NCI-H2081 treated with DMSO at 0.1 percent for 48 hours (cell line): ENCODE measurements at places on chromosomes 2 and 18.

DNA sequence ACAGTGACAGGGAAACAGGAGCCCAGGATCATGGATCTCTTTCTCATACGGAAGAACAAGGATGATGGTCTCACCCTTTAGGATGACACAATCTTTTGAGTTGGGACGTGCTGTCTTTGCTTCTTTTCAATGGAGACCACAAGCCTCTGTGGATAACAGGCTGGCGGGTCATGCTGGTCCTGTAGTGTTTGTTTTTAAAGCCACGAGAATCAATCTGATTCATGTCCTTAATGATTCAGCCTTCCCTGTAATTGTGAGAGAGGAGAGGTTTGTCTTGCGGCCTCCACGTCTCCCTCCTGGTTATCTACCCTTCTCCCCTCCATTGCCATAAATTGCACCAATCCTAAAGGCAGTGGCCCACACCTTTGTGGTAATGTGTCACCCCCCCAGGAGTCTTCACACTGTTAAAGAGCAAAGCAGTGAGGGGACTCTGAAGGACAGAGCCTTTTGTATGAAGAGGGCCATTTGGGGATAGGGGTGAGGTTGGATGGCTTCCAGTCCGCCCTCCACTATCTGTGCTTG, 87.7 kb upstream of the TGFA start:
- DNase-seq: no peak

- DNase-seq: no peak
Measured at GRCh38 chr2:130834091-130834930, 2.4 kb upstream of the ARHGEF4 start.

DNA sequence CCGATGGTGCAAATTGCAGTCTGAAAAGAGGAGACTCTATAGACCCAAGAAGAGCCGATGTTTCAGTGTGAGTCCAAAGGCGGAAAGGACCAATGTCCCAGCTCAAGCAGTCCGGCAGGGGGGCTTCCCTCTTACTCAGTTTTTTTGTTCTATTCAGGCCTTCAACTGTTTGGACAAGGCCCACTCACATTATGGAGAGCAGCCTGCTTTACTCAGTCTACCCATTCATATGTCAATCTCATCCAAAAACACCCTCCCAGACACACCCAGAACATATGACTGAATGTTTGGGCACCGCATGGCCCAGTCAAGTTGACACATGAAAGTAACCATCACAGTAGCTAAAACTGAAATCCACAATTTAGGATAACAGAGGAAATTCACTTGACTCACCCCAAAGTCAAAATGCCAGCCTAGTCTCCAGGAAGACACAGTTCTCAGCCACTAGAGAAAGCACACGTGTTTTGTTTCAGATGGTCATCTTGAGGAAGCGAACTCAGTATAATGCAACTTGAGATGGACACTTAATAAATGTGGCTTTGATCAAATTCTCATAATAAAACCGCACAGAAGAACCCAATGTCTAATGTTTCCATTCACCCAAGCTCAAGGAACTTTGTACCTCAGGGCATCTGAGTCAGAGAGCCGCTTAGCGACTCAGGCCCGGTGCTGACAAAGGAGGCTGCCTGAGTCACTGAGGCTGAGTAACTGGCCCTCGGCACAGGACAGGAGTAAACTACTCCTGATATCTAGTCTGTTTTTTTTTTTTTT, 2.4 kb downstream of the FHL2 start:
- no peak for DNase-seq

- no peak for DNase-seq
Measured at GRCh38 chr2:210756855-210757254, 200.5 kb downstream of the CPS1 start.
